Activated CD4-positive, CD25-positive, alpha-beta regulatory T cell treated with anti-CD3 and anti-CD28 coated beads, Interleukin-2, amount 50 U/mL, for 16 hours (primary cell): ENCODE measurements at places on chromosomes 3 and 15.

GRCh38 chr3:184448321-184449160 is 68.7 kb downstream of the CHRD start:
- no peak for DNase-seq

GRCh38 chr3:160987982-160988964 is 116.9 kb downstream of the B3GALNT1 start:
- DNase-seq, result no peak

GRCh38 chr15:70517194-70517590 is 246.2 kb downstream of the UACA start:
- DNase-seq, result no peak

DNA sequence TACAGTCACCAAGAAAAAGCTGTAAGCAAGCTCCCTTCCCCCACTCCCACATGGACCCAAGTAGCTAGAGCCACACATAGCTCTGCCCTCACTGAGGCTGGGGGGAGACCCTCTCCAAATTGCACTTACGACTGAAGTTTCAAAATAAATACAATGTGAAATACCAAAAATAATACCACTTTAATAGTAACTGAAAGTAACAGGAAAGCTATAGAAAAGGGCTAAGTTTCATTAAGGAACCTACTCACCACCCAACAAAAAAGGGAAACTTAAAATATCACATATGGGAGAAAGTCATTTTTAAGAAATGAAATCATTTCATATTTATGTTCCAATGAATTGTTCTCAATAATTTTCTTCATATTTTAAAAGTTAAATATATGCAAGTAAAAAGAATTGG is 130.4 kb upstream of the UBE2E2 start:
- no peak for DNase-seq

DNA sequence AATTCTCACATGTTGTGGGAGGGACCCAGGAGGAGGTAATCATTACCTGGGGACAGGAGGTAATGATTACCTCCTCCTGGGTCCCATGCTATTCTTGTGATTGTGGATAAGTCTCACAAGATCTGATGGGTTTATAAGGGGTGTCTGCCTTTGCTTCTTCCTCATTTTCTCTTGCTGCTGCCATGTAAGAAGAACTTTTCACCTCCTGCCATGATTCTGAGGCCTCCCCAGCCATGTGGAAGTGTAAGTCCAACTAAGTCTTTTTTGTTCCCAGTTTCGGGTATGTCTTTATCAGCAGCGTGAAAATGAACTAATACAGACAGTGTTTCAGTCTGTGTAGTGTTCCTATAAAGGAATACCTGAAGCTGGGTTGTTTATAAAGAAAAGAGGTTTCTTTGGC is 13.1 kb upstream of the KCTD6 start:
- DNase-seq, result no peak

GRCh38 chr3:68057637-68058320 is 403.4 kb upstream of the SUCLG2 start:
- DNase-seq, result peak; percentile 40

DNA sequence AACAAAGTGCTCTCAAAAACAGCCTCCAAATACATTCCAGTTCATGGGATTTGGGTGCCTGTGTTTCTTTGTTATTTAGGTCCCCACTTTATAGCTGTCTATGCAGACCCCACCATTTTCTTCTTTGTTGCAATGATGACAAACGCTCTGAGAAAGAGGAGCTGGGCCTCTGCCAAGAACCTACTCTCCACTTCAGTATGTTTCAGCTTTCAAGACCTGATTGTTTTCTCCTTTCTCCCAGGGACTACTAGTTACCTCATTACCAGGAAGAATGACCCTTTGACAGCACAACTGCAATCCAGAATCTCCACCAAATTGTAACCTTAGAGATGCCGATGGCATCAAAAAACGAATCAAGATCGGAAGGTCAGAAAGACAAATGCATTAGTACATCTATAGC is 236.8 kb downstream of the MEIS2 start:
- no peak for DNase-seq

- DNase-seq, result no peak
Measured at GRCh38 chr15:49179433-49180190, 9.6 kb downstream of the GALK2 start.

GRCh38 chr15:80890341-80891005 is 99.1 kb downstream of the MESD start:
- no peak for DNase-seq

- DNase-seq, result no peak
Measured at GRCh38 chr3:45516829-45517228, 77.7 kb upstream of the LIMD1 start.

DNA sequence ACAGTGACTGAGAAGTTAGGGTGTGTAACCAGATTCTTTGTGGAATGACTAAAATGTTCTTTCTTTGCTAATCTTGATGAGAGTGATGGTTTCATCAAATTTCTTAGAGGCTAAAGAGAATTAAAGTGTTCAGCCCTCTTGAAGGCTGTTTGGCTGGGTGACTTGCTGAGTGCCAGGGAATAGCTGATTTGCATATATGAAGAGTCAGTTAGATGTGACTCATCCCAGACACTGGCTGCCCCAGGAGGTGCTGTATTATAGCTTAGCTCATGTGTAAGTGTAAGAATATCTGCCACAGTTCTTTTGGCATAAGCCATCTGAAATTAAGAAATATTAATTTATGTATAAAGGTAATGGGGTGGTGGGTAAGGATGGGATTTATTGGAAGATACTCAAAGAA is 535.1 kb downstream of the NLGN1 start:
- DNase-seq, result no peak

- no peak for DNase-seq
Measured at GRCh38 chr3:77513542-77513941, 473.6 kb downstream of the ROBO2 start.

DNA sequence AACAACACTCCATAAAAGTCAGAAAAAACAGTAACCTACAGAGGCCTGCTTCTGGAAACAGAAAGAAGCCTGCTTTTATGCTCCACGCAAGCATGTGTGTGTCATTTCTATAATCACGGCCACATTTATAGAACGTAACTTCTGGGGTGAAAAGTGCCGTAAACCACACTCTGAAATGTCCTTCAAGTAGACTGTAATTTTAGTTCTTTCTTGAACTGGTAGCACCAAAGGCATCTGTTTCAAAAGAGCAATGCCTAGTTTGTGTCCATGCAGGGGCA is 19.5 kb upstream of the CMTM7 start:
- no peak for DNase-seq

DNA sequence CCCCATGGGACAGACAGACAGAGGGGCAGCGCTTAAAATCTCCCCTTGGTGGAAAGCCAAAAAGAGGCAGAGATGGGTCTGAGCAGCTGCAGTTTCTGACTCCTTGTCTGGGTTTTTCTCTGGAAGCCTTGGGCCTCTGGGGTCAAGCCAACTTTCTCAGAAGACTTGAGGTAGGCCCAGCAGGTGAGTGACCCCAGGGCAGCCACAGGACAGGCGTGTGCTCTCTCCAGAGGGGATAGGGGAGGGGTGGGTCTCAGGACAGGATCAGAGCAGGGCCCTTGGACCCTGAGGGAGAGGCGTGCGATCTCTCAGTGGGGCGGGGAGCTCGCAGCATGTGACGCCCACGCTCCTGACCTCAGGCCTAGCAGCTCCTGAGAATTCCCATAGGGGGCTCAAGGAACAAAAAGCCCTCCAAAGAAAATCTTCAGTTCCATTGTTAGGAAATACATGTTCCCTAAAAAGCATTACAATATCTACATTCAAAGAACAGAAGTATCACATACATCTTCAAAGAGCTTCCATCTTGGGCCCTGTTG is 34.6 kb upstream of the DUSP7 start:
- DNase-seq, result no peak

GRCh38 chr15:55260562-55261131 is 29.0 kb downstream of the RAB27A start:
- no peak for DNase-seq

DNA sequence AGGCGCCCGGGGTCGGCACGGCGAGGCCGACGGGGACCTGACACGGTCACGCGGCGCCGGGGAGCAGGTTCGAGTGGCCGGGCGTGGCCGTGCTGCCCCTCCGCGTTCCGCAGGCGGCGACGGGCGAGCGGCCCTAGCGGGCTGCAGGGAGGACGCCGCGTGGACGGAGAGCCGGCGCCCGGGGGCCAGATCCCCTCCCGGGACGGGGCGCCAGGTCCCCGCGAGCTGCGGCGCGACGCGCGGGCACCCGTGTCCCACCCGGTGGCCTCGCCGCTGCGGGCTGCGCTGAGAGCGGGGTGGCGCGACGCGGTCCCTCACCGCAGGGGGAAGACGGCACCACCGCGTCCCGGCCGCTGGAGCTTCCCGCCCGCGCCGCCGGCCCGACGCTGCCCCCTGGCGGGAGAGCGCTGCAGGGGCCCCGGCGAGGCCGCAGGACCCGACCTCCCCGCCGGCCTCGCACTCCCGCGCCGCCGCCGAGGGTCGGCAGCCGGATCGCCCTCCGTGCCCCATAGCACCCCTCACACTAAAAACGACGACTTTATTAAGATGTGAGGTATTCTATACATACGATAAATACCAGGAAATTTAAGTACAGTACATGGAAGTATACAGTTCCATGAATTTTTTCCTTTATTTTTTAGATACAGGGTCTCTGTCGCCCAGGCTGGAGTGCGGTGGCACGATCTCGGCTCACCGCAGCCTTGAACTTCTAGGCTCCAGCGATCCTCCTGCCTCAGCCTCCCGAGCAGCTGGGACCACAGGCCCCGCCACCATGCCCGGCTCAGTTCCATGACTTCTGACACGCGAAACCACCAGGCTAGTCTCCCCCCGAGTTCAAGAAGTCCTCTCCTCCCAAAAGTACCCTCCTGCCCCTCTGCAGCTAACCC is 1.3 kb upstream of the PIGZ start:
- peak; percentile 31 for DNase-seq

DNA sequence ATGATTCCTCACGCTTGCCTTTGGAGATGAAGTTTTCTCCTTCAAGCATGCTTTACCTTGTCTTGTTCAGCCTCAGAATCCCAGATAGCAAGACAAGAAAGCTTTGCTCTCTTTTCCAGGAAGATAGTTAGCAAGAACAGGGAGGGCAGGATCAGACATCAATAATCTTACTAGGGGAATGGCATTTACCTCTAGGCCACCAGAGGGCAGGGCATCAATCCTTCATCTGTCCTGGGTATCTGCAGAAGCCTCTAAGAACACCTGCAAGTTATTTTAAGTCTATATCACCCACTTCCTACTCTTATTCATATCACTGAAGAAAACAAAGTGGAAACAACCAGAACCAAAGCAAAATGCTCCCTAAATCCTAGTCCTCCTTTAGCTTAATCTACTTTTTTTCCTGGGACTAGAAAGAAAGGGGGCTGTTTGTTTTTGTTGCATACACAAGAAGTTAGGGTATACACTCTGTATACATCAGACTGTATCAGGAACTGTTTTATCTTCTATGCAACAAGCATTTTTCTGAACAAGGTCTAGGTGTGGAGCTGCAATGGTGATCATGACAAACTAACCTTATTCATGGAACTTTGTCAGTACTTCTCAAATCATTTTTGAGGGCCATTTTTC is 862.5 kb downstream of the CADM2 start:
- DNase-seq, result no peak

DNA sequence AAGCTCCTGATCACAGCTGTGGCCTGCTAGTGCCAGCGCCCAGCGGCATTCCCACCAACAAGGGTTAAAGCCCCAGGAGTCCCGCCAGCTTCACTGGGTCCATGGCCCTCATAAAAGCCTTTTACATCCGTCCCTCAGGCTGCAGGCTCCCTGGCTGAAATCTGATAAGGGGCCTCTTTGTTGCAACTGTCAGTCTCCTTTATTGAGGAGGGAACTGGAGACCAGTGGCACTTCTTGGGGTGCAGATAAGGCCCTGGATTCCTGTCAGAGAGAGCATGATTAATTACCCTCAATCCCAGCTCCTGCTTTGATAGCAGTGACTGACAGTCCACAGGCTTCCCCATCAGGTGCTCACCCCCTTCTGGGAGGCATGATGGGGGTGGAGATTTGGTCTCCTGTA is 30.9 kb upstream of the CLK3 start:
- DNase-seq, result no peak

GRCh38 chr3:66386925-66387650 is 113.7 kb downstream of the LRIG1 start:
- no peak for DNase-seq

DNA sequence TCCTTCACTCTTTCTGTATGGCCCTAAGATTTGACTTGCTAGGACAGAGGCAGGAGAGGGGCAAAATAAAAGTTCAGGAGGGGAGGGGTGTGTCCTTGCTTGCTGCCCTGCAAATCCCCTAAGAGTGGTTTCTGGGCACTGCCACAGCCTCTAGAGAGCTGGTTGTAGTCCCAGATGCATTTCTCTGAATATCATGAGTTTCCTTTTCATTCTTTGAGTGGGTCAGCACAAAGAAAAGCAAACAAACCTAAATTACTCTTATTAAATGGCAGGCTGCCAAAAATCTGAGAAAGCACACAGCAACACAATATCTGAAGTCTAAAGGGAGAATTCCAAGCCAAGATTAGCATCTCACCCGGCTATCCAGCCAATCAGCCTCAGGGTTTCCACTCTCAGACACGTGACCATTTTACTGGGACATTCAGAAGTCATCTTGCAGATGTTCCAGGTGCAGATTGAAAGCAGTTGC is 919.3 kb downstream of the TUSC7 start:
- DNase-seq, result no peak
